ENCODE measurements at places on chromosomes 4 and X.
A peak's percentile ranks its signal among the peaks of the same experiment; 100 is the strongest.

- DNase-seq: no peak
Measured at GRCh38 chr4:25236971-25237370, 3.1 kb downstream of the PI4K2B start.

DNA sequence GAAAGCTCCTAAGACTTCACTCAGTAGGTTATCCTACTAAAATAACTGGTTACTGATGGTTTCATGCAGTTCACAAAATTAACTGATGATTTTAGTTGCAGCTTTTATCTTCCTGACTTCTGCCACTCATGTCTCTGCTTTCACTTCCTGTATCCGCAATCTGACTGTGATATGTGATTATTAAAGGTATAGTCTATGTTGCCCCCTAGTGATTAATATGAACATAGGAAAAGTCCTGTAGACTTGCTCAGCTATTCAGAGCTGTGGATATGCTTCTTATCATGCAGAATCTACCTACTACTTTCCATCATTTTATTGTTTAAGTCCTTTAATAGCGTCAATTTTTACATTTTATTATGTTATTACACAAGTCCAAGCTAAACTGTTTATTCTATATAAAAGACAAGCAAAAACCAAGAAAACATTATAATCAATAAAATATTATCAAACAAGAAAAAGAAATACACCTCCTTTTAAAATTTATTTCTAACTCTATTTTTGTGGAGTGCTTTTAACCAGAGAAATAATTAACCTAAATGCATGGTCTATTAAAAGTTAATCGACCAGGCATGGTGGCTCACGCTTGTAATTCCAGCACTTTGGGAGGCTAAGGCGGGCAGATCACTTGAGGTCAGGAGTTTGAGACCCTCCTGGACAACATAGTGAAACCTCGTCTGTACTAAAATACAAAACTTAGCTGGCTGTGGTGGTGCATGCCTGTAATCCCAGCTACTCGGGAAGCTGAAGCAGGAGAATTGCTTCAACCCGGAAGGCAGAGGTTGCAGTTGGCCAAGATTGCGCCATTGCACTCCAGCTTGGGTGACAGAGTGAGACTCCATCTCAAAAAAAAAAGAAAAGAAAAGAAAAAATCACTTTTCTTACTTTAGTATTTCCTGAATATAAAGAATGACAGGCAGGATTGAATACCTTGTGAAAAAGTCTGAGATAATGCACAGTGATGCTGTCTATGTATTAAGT, 40.4 kb upstream of the TLR2 start:
- DNase-seq: no peak

- peak; percentile 99 for DNase-seq
Measured at GRCh38 chr4:101347557-101348366, 436 bp upstream of the PPP3CA start.

DNA sequence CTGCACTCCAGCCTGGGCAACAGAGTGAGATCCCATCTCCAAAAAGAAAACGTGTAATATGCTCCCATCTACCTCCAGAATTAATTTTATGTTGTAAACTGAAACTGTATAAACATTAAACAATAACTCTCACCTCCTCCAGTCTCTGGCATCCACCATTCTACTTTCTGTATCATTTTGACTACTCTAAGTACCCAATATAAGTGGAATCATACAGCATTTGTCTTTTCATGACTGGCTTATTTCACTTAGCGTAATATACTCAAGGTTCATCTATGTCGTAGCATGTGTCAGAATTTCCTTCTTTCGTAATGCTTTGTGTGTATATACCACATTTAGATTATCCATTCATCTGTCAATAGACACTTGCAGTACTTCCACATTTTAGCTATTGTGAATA, 20.6 kb downstream of the F8 start:
- no peak for DNase-seq

- no peak for DNase-seq
Measured at GRCh38 chrX:18278449-18278848, 57.8 kb upstream of the BEND2 start.

GRCh38 chr4:17173300-17173699, 274.9 kb upstream of the LDB2 start:
- DNase-seq: no peak

DNA sequence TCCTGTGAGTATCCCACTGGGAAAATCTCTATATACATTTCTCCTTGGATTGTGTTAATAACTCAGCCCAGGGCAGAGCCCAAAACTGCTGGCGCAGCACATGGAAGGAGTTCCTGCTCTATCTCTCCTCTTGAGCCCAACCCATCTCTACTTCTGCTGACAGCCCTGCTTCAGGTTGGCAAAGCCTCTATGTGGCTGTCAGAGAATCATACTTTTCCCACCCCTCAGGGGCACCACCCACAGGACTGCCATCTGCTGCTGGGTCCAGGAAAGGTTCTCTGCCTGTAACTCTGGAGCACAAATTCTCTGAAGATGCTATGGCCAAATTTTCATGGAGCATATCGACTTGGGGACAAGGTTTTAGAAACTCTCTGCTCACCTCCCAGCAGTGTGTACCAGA, 278.5 kb upstream of the EMCN start:
- DNase-seq: no peak

DNA sequence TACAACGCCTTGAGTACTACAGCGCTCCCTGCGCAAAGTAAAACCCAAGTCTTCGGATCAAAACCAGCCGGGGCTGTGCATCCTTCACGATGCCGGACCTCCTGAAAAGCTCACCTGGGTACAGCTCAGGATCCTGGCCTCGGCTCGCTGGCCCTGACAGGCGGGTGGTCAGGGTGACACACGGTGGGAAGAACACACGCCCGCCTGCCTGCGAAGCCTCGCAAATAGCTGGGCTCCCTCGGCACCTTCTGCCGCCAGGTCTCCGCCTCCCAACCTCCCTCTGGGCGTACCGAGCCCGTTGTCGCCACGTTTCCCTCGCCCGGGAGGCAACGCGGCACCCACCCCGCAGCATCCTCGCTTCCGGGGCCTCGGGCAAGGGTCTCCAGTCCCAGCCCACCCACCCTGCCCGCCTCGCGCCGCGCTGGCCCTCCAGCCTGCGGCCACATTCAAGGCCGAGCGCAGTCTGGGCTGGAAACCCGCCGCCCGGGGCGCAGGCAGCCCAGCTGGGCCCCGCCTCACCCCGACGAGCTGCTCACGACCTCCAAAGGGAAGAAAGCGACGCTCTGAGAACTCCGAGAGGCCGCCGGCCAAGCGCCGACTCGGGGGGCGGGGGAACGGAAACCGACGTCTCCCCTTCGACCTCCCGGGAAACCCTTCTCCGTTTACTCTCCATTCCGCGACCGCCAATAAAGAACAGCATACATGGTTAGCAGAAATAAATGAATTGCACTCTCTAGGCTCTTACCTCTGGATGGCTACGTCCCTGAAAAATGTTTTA, 511 bp downstream of the PPM1K start:
- peak; percentile 73 for DNase-seq

GRCh38 chr4:112341033-112341432, 43.9 kb downstream of the ALPK1 start:
- no peak for DNase-seq

DNA sequence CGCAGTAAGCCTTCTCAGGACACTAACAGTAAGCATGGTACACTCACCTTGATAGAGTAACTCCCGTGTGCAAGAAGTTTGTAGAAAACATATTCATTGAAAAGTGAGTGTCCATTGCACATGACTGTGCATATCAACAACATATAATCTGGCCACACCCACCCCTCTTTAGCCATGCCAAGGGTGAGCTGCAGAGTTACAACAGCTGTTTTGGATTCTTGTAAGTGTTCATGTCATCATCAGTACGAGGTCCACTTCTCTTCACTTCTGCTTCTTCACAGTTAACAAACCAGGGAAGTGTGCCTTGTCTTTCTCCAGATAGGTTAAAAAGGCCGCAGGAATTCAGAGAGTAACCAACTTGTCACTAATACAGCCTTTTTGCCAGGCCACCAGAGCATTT, 116.6 kb downstream of the IRF2 start:
- DNase-seq: no peak

DNA sequence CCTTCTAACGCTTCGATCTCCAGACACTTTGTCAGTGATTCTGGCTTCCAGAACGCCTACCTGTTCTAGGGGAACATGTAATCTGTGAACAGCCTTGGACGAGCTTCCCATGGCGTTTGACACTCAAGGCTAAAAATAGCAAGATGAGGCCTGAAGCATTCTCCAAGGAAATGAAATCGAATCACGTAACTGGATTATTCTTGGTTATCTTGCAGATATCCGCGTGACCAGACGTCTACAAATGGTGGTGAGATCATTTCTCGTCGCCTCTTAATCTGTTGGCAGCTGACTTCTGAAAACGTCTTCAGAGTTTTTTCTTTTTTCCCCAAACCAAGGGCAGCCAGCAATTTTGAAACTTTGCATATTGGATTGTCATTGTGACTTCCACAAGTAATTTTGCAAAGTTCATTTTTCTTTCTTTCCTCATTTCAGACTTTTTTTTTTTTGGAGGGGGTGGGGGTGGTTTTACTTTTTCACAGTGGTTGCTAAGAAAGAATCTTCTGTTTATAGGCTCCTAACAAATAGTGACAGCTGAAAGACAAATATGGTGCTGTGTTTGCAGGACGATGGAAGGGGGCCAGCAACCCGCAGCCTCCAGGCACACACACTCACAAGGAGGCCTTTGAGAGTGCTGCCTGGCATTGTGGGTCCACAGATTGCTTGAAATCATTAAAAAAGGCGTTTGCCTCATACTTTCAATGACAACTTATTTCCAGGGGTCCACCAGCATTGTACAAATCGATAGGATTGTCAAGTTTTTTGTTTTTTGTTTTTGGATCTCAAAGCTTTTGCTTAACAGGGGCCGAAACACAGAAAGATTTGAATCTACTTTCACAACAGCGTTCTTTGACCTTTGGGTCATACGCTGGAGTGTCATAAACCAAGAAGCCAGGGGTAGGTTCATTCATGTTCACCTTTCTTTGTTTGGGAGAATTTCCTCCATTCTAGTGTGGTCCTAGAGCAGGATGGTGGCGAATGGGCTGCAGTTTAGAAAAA, 32.4 kb upstream of the PDLIM3 start:
- DNase-seq: no peak

DNA sequence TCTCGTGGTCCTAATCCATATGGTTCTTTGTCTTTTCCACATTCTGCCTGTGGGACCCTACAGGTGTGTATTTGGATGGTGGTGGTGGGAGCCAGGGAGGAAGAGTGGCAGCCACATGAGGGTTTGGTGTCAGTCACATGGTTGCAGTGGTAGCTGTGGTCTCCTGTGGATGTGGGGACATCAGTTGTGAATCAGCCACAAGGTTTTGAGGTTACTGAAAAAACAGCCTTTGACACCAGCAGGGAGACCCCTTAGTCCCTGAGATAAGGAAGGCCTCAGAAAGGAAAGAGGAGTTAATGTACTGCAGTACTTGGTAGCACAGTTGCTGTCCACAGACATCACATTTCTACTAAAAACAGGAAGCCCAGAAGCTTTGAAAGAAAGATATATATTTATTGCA, 15.8 kb upstream of the GAGE10 start:
- DNase-seq: no peak
